ENCODE measurements at places on chromosomes 12 and 14.
A peak's percentile ranks its signal among the peaks of the same experiment; 100 is the strongest.

DNA sequence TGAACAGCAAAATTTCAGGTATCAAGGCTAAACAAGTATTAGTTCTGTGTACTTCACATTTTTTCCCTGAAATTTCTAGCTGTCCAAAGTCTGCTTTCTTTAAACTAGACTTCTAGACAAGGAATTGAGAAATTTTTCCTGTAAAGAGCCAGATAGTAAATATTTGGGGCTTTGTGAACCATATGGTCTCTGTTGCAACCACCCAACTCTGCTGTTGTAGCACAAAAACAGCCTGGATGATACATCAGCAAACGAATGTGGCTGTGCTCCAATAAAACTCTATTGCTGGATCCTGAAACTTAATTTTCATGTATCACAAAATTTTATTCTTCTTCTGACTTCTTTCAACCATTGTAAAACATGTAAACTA is 96.0 kb upstream of the SLC38A4 start:
- no peak for DNase-seq

DNA sequence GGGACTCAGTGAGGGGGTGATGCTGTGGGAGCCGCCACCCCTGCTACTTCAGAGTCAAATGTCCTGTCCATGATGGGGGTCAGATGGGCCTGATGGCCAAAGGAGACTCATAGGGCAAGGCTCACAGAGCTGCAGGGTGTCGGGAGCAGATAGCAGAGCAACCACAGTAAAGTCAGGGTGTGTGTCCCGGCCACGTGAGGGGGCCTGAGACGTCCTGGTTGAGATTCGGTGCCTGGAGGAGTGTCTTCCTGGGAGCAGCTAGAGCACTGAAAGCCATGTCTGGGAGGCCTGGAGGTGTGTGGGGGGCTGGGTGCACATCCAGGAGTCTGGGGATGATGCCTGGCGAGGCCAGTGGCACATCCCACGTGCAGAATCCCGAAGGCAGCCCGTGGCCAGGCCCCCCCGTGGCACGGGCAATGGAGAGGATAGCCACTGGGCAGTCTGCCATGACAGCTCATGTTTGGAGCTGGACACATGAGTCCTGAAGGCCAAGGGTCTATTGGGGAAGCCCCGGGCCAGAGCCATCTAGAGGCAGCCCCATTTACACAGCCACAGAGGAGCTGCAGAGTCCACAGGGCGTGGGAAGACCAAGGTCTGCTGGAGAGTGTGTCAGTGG is 308.0 kb upstream of the SFSWAP start:
- DNase-seq: no peak

DNA sequence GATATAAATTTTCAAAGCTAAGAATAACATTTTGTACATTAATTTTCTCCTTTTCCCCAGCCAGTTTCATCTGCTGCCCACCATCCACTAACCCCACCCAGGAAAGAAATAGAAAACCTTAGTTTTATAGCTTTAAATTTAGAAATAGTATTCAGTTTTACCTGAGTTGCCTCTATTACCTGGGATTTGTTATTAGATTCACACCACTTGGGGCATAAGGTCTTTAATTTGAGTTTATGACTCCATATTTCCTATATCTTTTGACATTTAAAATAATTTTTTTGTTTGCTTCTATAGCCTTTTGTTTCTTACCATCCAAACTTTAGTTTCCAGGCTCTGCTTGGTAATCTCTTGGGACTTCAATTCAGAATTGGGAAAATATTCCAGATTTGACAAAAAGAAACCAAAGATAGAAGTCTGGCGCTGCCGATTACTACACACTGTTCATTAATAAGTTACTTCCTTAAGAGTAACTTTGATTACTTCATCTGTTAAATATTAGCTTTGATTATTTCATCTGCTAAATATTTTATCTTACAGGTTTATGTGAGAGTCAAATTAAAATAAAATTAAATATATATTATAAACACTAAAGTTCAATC is 485.5 kb upstream of the FOXG1 start:
- DNase-seq: no peak

DNA sequence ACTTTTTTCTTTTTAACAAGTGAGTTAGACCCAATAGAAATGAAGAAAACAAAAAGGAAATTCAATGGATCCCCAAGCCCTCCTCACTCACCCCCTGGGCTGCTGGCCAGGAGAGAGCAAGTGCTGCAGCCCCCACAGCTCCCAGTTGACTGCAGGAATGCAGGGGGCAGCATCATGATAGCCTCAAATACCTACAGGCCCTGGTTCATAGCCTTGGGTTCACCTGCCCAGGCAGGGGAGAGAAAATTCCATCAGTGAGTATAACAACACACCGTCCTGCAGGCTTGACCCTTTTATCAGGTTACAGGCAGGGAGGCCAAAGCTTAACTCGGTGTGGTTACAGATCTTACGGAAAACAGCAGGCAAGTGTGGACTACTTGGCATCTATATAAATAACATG is 76.3 kb downstream of the PHLDA1 start:
- DNase-seq: no peak

DNA sequence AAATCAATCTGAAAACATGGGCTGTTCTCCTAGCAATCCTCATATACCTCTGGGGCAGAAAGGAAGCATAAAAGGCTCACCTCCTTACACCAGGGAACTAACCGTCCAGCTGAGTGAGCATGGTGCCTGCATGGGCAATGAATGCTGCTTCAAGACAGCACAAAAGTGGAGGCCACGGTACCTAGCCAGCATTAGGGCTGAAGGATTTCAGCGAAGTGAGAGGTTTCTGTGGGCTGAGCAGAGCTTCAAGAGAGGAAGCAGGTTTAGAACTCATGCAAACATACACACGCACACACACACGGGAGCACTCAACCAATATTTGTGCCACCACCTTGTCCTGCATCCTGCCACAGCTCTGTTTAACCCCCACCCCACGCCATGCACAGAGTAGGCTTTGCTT is 838.5 kb upstream of the TMEM132C start:
- no peak for DNase-seq

DNA sequence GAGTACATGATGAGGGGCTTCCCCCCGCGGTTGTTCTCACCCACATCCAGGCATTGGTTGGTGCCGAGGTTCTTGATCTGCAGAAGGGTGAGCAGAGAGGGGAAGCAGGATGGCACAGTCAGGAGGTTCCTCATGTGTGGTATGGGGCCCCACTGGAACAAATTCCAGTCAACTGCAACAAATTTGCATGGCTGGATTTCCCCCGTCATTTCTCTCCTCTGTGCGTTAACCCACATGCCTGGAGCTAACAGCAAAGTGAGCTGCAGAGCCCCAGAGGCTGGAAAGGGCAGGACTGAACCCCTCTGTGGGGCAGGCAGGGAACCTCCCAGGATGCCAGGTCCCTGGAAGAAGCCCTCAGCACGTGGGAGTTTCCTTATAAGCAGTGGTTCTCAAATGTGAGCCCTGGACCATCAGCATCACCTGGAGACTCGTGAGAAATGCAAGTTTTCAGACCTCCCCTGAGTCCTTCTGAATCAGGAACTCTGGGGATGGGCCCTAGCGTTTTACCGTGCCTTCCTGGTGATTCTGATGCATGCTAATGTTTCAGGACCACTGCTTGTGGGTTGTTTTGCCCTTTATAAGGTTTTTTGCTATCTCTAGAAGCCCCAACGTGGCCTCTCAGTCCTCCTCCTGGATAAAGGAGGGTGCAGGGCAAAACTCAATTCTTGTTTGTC is 11.0 kb upstream of the CELA1 start:
- no peak for DNase-seq

GRCh38 chr12:81610955-81611889 is 147.9 kb downstream of the PPFIA2 start:
- DNase-seq: peak; percentile 75

DNA sequence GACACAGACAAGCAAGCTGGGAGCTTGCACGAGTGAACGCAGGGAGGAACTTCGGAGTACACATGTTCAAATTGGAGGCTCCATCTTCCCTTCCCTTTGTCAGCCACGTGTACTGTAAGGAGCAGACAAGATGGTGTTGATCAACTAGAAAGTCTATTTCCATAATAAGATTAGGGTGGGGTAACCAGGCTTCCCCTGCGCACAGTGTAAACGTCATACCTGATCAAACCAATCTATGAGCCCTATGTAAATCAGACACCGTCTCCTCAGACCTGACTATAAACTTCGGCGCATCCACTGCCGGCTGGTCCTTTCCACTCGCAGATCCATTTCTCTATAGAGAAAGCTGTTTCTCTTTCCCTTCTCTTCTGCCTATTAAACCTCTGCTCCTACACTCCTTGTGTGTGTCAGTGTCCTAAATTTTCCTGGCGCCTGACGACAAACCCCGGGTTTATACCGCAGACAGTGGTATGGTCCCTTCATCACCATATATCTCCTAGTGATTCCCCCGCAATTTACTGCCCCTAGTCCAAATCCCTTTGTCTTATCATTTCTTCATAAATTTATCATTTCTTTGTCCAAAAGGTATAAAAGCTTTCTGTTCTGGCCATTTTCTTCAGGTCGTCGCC is 7.5 kb upstream of the ETFBKMT start:
- DNase-seq: peak; percentile 100

- DNase-seq: no peak
These were observed 108.2 kb upstream of the MED13L start for GRCh38 chr12:116385486-116386217.

- no peak for DNase-seq
These were observed 181.6 kb upstream of the LMNTD1 start for GRCh38 chr12:25734529-25735180.

GRCh38 chr12:105445649-105446048 is 115.2 kb downstream of the C12orf75 start:
- no peak for DNase-seq

DNA sequence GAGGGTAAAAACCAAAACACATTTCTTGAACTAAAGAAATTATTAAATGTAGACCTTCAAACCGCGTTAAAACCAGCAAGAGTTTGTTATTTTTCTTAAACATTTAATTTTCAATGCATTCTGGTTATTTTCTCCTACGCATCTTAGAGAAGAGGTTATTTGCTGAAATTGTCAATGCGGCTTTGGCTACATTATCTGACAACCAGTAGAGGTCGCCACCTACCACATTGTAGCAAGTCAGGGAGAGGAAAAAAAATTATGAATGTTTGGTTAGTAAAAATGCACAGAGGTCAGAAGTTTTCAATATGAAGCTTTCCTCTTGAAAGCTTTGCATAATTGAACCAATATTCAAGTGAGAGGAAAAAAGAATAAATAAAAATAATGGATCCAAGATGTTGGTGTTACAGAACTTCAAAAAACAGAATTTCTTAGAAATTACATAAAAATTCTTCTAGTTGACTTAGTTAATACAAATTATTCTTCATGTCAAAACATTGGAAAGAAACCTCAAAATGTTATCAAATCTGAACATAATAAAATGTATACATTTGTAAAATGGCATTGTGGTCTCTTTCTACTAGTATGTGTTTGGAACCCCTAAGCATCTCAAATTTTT is 159.4 kb upstream of the TMTC2 start:
- DNase-seq: peak; percentile 83

GRCh38 chr14:24966579-24966964 is 83.4 kb downstream of the STXBP6 start:
- no peak for DNase-seq

GRCh38 chr14:39704594-39704993 is 272.4 kb upstream of the FBXO33 start:
- peak; percentile 20 for DNase-seq

- DNase-seq: no peak
These were observed 12.9 kb downstream of the PRKCH start for GRCh38 chr14:61334197-61334701.

DNA sequence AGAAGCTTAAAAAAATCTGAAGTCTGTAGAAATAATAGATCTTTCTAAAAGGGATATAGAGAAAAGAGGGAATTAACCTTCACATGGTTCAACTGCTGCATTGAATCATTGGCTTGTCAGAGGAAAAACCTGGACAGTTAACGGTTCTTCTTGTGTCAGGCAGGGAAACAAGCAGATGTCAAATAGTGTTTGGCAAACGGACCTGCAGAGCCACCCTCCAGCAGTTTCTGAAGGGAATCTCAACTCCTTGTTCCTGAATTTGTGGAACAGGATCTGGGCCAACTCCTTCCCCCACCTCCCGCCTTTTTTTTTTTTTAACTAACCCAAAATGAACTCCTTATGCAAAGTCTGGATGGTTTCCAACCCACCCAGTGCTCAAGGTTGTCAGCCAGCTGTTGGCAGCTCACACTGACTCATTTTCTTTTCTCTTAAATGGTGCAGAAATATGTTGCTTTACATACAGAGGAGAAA is 187.3 kb downstream of the CAND1 start:
- DNase-seq: peak; percentile 94

DNA sequence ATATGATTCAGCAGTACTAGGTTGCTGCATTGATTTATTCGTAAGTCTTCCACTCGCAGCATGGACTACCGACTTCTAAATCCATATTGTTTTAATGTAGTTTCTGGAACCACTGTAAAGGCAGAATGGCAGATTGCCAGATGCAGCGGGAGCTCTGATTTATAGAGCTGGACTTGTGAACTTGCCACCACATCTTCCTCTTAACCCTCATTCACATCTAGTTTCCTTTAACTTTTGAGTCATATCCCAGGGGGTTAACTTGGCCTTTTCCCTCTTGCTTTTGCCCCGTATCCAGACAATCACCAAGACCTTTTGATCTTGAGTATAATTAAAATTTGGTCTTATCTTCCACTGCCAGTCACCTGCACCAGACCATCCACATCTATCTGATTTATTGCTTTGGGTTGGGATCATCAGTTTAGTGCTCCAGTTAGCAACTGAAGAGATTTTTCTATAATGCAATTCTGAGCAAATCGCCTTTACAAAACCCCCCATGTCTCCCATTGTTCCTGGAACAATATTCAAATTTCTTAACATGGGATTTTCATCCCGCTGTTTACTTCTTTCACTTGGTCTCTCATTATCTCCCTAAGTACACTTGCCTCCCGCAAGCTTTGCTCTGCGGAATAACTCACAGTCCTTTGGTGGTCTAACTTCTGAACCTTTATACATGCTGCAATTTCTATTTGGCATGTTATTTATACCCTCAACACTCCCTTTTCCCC is 130.5 kb downstream of the ACSS3 start:
- DNase-seq: peak; percentile 86

DNA sequence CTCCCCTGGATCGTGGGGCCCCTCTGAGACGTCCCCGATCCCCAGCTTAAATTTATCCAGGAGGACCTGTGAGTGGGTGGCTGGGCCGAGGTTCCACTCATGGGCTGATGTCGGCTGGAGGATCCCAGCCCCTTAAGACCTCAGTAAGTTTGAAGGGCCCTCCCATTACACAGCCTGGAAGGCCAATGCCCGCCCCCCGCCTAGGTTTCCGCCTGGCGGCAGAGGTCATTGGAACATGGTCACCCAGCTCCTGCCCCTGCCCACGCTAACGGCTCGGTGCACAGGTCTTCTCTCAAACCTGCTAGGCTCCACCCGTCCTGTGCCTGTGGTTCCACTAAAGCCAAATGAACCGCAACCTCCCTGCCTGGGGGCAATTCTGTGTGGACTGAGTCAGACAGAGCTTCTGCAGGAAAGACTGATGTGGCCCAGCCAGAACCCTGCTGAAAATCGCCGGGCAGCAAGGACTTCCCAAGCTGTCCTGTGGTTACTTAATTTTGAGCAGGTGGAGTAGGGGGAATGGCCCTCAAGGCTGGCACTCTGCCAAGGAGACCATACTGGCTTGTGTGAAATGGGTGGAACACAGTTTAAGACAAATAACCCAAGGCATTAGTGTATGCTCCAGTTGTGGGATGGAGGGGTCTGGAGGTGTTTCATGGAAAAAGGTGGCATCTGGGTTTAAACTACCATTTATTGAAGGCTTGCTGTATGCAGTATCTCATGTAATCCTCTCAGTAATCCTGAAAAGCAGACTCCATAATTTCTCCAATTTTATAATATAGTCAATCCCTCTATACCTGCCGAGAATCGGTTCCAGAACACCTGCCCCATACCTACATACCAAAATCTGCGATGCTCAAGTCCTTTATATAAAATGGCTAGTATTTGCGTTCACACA is 903 bp upstream of the NT5DC3 start:
- DNase-seq: peak; percentile 98

All from NCI-H69 (cell line).